ENCODE measurements at places on chromosomes 3 and 15.

- H3K27me3 ChIP-seq = peaks cover 12% of the 10 kb centered on the region
- H3K27ac ChIP-seq = no peak overlapping the region
- H3K36me3 ChIP-seq = no peaks in the 10 kb centered on the region
- H3K4me1 ChIP-seq = peaks cover 2% of the 10 kb centered on the region
- no peak overlapping the region for H3K4me3 ChIP-seq
These were observed 889.8 kb upstream of the NR2F2 start for GRCh38 chr15:95440712-95441111.

DNA sequence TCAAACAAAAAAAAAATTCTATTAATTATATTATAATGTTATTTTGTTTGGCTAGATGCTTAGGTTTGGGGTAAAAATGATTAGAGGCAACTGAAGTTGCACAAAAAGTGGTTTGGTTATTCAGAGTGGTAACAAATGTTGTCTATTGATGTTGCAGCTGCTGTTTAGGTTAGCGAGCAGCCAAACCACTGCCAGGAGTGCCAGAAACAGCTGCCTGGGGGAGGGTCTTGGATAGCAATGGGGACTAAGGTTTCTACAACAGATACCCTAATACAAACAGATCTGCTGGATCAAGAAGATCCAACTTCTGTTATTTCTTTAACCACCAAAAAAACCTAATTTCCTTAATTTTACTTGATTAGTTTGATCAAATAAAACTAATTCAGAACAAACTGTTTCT is 26.6 kb downstream of the BTLA start:
- no peak overlapping the region for H3K27ac ChIP-seq
- DNase-seq = no peak
- peaks cover 40% of the 10 kb centered on the region for H3K4me1 ChIP-seq
- H3K27me3 ChIP-seq = no peaks in the 10 kb centered on the region
- H3K4me3 ChIP-seq = no peak overlapping the region
- H3K36me3 ChIP-seq = peaks cover 3% of the 10 kb centered on the region

- peaks cover 17% of the 10 kb centered on the region for H3K36me3 ChIP-seq
- H3K27ac ChIP-seq = peak overlapping the region; percentile 90
- peaks cover 51% of the 10 kb centered on the region for H3K4me1 ChIP-seq
- no peaks in the 10 kb centered on the region for H3K27me3 ChIP-seq
- peak; percentile 33 for DNase-seq
- H3K4me3 ChIP-seq = peak overlapping the region; percentile 72
These were observed 30.9 kb downstream of the CCNL1 start for GRCh38 chr3:157128771-157129681.

GRCh38 chr15:35885870-35886269 is 339.9 kb upstream of the DPH6 start:
- no peak overlapping the region for H3K4me3 ChIP-seq
- no peak overlapping the region for H3K27ac ChIP-seq
- no peaks in the 10 kb centered on the region for H3K4me1 ChIP-seq
- no peaks in the 10 kb centered on the region for H3K36me3 ChIP-seq

GRCh38 chr15:66619152-66619903 is 53.5 kb upstream of the LCTL start:
- no peak overlapping the region for H3K4me3 ChIP-seq
- no peaks in the 10 kb centered on the region for H3K36me3 ChIP-seq
- H3K4me1 ChIP-seq = no peaks in the 10 kb centered on the region
